GM06990 (cell line): ENCODE measurements at places on chromosomes 3 and 15.

DNA sequence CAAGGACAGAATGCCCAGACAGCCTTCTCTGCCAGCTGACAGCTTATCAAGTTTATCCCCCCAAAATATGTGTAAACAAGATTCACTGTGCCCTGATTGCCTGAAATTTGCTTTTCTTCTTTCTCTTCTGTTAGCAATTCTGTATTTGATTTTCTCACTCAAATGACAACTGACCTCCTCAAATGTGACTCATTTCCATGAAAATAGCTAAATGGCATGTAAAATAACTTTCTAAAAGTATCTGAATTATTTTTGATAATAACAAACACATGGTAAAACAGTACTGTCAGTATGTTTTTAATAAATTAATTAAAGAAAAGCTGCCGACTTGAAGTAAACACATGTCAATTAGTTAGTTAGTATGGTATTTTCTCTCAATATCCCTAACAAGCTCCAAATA lies 202.3 kb upstream of the STAC start:
- DNase-seq, result no peak

GRCh38 chr3:128730471-128730870 lies 4.5 kb downstream of the RAB7A start:
- no peak for DNase-seq

GRCh38 chr3:71244153-71244825 lies 339.2 kb downstream of the FOXP1 start:
- DNase-seq, result no peak

DNA sequence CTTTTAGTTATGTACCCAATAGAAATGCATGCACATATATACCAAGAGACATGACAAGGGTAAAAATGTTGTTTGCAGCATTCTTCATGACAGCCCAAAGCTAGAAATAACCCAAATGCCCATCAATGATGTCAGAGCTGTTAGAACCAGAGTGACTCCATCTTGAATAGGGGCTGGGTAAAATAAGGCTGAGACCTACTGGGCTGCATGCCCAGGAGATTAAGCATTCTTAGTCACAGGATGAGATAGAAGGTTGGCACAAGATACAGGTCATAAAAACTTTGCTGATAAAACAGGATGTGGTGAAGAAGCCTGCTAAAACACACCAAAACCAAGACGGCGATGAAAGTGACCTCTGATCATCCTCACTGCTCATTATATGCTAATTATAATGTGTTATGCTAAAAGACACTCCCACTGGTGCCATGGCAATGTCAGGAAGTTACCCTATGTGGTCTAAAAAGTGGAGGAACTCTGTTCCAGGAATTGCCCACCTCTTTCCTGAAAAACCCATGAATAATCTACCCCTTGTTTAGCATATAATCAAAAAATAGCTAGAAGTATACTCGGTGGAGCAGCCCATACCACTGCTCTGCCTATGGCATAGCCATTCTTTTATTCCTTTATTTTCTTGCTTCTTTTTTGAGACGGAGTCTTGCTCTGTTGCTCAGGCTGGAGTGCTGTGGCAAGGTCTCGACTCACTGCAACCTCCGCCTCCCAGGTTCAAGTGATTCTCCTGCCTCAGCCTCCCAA lies 32.9 kb downstream of the ZBTB11 start:
- no peak for DNase-seq

DNA sequence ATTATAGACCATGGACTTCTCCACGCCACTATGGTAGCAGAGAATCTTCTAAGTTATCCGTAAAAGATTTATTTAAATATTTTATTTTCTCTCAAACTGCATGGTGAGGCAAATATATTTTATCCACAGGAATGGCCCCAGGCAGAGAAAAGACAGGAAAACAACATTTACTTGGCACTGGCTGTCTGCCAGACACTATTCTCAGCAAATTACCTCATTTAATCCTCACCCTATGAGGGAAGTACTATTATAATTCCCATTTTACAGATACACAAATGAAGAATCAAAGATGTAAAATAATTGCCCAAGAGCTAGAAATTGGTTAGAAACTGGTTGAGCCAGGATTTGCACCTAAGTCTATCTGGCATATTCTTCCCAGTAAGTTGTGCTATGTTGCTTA lies 361.4 kb upstream of the IL12A start:
- DNase-seq, result no peak

- no peak for DNase-seq
These were observed 24.8 kb downstream of the CACNA1D start for GRCh38 chr3:53519065-53519709.

DNA sequence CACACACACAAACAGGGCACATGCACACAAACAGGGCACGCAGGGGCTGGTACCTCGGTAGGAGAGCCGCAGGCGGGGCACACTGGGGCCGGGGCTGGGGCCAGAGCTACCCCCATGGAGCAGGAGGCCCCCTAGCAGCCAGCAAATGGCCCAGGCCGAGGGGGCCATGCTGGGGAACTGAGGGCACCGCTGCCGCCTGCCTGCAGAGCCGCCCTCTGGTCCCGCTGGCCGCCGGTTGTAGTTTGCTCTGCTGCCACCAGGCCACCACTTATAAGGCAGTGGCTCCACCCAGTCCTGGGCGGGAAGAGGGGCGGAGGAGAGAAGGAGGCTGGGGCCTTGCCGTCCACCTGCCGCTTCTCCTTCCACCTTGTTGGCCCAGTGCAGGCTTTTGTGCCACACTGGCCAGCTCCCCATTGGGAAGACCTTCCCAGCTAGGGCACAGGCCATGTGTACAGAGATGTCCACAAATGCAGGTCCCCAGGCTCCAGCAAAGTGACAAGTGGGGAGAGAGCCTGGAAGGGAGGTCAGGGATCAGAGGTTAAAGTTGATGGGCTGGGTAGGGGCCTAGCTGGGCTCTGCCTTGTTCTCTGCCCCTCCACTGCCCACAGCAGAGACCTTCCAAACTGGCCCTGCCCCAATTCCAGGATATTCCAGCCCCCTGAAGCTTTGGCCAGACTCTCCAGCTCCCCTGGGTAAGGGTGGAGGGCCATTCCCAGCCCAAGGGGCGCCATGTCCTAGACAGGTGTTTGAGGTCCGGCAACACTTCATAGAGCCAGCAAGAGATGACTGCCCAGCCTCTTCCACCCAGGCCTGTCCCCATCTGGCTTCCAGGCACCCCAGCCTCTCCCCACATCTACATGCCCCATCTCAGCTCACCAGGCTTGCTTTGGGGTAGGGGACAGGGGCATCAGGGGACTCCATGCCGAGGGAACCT lies at the start of gene SEMA3G:
TSS of gene SEMA3G (minus strand) at position 244 of the 934 bp plus-strand sequence. CDS start at position 168, 76 bp downstream.
- DNase-seq, result peak; percentile 63

DNA sequence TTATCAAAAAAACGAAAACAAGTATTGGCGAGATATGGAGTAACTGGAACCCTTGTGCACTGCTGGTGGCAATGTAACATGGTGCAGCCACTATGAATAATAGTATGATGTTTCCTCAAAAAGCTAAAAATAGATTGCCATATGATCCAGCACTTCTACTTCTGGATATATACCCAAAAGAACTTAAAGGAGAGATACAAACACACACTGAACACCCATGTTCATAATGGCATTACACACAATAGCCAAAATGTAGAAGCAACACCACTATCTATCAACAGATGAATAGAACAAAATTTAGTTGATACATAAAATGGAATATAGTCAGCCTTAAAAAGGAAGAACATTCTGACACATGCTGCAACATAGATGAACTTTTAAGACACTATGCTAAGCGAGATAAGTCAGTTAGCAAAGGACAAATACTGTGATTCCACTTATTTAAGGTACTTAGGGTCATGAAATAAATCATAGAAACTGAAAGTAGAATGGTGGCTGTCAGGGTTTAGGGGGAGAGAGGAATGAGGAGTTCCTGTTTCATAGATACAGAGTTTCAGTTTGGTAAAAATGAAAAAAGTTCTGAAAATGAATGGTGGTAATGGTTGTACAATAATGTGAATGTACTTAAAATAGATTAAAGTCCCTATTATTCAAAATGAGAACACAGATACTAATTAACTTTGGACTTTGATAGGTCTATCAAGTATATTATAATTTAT lies 59.4 kb upstream of the IMPG2 start:
- peak; percentile 58 for DNase-seq

- no peak for DNase-seq
These were observed 145.1 kb upstream of the THRB start for GRCh38 chr3:24639481-24640329.

DNA sequence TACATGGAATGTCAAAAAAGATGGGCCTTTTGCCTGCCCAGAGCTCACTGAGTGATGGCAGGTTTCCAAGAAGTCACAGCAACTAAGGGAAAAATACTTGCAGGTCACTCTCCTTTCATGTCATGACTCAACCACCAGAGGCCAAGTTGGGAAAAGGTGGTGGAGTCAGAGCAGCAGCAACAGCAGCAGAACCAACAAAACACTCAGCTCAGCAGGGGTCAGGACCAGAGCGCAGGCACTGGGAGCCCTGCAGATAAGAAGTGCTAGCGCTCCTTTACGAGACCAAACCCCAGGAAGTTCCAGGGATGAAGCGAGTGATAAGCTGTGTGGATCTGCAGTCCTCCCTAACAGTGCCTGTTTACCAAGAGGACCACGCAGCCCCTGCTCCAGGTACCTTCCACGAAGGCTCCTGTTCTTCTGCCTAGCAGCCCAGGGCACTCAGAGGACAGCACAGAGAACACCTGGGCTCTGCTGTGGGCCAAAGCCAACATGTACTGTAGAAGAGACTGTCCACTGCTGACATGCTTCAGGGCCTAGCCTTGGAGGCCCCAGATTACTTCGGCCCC lies 26.0 kb downstream of the POC1A start:
- no peak for DNase-seq

GRCh38 chr3:81713031-81713430 lies 48.4 kb downstream of the GBE1 start:
- DNase-seq, result no peak

DNA sequence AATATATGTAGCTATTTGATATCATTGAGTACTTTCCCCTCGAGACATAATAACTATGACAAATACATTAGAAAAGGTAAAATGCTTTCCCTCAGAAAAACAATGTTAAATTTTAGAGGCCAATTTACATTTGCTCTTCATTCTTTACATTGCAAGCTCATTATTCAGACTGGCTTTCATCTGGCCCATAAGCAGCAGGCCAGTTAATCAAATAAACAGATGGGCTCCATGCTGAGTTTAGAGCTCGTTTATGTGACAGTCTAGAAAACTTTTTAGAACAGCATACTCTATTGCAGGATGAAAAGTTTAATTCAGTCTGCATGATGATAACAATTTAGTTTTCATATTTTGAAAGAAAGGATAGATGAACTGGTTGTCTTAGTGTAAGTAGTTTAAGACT lies 150.6 kb downstream of the DUT start:
- DNase-seq, result no peak

DNA sequence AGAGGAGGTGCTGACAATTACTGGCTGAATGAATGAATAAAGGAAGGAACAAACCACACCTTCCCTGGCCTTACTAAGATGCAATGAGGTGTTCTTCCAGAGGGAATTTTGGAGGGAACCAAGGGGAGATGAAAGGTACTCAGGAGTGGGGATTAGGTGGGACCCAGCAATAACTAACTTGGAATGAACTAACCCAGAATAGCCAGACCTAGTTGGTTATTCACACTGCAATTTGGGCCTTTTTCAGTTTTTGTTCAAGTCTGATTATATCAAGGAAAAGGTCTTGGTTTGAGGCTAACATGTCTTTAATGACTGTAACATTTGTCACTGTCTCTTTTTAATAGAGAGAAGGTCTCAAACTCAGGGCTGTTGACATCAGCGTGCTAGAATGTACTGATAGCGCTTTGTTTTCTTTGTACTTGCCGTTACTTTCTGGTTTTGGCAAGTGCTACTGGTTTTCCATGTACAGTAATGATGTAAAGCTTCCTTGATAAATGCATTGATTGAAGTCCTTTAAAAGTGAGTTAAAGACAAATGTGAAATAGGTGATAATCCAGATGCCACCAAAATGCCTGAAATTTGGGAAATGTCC lies 3.2 kb upstream of the PLXND1 start:
- DNase-seq, result no peak

GRCh38 chr15:101445562-101446517 lies 43.7 kb downstream of the PCSK6 start:
- DNase-seq, result no peak

DNA sequence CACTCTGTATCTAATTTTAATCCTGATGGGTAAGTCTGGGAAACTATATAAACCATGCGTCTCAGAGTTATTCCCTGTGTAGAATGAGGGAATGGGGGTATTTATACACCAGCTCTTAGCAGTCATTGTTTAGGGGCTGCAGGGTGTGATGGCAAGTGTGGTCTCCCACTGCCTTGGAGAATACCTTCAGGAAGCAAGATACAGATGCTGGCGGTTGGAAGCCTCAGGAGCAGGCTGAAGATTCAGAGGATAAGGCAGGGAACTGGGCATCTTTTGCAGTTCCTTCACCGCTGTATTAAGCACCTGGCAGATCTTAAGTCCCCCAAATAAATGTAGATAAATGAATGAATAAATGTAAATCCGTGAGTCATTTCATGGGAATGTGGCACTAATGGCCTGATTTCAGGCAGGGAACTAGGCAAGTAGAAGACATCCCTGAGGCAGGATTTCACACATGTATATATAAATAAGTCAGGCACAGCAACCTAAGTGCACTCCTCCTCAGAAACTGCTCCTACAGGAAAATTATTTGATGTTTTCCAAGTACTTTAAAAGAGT lies 209.2 kb upstream of the GADL1 start:
- no peak for DNase-seq

GRCh38 chr3:195875482-195876236 lies 32.7 kb downstream of the TNK2 start:
- DNase-seq, result no peak

- DNase-seq, result peak; percentile 3
These were observed 47.0 kb upstream of the SELENOK start for GRCh38 chr3:53938645-53939044.

DNA sequence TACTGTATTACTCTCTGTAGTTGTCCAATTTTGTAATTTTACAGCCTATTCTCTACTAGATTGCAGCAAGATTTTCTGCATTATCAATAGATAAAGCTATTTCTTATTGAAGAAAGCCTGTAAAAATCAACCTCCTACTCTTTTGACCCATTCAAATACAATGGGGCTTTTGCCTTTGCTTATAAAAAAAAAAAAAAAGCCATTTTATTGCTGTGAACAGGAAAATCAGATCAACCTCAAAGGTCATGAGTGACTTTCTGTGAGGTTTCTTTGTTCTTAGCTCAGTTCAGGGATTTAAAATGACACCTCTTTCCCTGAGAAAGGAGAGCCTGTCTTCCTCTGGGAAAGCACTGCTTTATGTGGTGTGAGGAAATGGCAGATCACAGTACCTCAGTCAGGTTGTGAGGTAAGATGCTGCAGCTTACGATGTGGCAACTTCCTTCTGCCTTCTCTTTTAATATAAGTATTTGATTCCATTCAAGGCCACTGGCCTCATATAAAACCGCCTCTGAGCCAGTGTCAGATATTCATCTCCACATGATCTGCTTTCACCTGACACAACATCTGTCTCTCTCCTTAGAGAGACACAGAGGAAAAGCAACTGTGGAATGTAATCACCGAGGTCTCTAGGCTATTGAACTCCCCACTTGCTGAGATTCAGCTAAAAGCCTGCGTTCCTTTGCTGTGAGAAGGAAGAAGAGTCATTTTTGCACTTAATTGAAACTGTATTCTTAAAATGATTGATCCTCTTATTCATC lies 161.5 kb upstream of the MB21D2 start:
- no peak for DNase-seq

GRCh38 chr3:178930116-178930515 lies 141.5 kb downstream of the ZMAT3 start:
- DNase-seq, result no peak

GRCh38 chr3:165254812-165255211 lies 58.6 kb upstream of the SLITRK3 start:
- no peak for DNase-seq

- DNase-seq, result no peak
These were observed 332.9 kb upstream of the TGFBR2 start for GRCh38 chr3:30273304-30274072.

GRCh38 chr3:13023235-13023970 lies 49.8 kb downstream of the IQSEC1 start:
- peak; percentile 64 for DNase-seq

GRCh38 chr3:69368129-69368741 lies 17.7 kb downstream of the FRMD4B start:
- DNase-seq, result peak; percentile 76
